ENCODE measurements at places on chromosomes 5 and 9. TPM values are rescaled to one million over a fixed set of nuclear protein-coding genes. Genes with fewer than 3 reads are reported as not detected.

Gene CAMK4
- 2.2 TPM for total RNA-seq

Gene ARL14EPL
- not detected for total RNA-seq

Gene TMEM252
- total RNA-seq = 0.24 TPM

Gene SVEP1
- total RNA-seq = 5.1 TPM

Gene WDR31
- total RNA-seq = 3.3 TPM

Gene WDR38
- total RNA-seq = 1.2 TPM
